ENCODE measurements at places on chromosomes 12 and 14.
A peak's percentile ranks its signal among the peaks of the same experiment; 100 is the strongest.

DNA sequence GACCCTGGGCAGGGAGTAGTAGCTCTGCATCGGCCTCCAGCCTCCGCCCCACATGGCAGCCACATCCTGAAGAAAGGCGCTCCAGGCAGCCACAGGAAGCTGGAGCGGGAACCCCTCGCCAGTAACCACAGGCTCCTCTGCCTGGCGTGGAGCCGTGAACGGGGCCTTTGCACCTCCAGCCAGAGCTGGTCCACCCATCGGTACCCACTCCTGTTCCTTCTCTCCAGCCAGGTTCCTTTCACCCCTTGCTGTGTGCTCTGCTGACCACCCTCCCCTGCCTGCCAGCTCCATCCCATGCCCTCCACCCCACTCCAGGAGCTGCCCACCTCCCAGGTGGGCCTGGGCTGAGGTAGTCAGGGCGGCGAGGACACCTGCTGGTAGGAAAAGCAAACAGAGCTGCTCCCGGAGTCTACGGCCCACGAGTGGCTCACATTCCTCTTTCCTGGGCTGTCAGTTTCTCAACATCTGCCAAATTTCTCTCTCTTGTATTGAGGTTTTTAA is 2.7 kb downstream of the TGFB3 start:
- DNase-seq, result no peak

DNA sequence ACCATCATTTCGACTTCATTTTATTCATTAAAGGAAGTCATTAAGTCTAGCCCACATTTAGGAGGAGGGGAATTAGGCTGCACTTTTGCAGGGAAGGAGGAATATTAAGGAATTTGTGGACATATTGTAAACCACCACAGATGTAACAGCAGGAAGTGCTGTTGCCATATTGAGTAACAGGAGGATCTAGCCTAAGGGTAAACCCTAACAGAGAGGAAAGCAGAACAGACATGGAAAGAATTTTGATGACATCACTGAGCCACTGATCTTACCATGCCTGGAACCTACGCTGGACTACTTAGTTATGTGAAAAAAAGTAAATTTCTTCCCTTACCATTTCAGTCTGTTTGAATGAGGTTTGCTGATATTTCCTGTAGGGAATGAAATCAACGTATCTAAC is 100.7 kb upstream of the ATF7IP start:
- DNase-seq, result no peak

- DNase-seq, result no peak
These were observed 687 bp downstream of the RAB35 start for GRCh38 chr12:120115692-120116440.

DNA sequence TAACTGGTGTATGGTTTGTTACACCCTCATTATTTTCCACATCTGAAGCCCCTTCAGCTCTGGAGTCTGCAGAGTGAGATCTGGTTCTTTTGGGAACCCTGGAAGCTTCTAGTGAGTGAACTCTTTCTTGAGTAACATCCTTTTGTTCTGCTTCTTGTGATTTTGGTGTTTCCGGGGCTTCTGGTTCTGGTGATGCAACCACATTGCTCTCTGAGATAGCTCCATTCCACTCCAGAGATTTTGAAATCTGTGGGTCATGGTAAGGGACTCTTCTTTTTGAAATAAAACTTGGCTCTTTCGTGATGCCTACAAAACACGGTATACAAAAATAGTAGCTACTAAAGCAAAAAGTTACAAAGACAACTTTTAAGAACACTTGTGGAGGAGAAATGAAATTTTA is 5.4 kb downstream of the MDM1 start:
- DNase-seq, result no peak

GRCh38 chr14:89041257-89041582 is 216.8 kb downstream of the TTC8 start:
- no peak for DNase-seq

DNA sequence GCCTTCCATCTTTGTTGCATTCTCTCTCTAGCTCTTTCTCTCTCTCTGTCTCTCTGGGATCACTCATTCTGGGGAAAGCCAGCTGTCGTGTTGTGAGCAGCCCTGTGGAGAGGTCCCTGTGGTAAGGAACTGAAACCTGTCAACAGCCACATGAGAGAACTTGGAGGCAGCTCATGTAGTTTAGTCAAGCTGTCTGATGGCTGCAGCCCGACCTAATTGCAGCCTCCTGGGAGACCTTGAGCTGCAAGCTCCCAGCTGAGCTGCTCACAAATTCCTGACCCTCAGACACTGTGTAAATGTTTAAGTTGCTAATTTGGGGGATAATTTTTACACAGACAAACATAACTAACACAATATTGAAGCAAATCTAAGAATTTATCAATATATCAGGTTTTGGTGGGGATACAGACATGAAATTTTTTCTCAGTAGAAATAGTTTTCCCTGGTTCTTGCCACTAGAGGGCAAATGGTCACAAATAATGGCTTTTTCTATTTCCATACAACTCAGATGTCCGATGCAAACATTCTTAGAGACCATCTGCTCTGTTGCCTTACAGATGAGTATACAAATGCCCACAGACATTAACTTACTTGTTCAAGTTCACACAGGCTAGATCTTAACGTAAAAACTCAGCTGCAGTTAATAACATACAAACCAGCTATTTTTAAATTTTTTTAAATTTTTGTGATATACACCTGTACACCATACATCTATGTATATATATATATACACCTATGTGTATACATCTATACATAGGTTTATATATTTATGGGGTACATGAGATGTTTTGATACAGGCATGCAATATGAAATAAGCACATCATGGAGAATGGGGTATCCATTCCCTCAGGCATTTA is 15.5 kb upstream of the KRR1 start:
- peak; percentile 29 for DNase-seq

DNA sequence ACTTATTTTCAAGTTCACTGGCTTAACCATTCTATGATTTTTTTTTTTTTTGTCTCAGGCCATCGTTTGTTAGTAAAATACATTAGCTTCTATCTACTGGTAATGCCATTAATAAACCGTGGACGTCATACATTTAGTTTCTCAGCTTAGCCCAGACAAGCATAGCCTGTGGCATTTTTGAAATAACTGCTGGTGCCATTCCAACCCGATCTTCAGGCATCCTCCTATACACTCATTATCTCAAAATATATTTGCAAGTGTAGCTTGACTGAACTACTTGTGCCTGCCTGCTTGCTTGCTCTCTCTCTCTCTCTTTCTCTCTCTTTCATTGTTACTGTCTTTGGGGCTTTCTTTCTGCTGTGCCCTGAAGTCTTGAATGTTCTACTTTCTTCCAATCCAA is 12.7 kb upstream of the MBIP start:
- DNase-seq, result no peak

DNA sequence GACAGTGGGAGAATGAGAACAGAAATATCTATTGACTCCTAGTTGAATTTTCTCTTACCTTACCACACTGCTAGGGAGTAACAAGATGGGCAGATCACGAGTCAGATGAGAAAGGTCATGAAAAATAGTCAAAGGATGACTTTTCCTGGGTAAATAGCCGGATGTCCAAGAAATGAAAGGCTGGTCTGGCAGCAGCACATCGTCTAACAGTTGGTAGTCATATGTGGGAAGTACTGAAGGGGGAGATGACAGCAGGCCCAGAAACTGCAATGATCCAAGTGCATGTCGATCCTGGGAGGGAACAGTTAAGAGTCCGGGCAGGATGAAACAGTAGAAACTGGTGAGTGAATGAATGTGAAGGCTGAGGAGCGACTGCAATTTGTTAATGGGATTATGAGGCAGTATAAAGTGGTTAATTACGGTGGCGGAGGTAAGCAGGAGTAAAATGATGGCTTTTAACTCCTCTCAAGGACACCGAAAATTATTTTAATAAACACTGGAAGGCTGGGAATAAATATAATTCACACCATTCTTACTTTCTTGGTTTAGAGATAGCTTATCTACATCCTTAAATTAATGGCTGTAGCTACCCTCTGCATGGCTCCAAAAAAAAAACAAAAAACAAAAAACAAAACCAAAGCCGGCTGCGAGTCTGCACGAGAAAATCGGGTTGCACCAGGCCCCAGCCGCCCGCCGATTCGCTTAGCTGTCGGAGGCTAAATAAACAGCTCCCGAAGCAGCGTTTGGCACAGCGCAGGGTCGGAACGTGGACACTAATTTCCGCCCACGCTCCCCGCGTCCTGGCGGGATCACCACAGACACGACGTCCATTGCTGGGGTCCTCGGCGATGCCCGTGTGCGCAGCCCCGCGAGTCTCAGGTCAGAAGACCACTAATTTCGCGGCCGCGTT is 1.0 kb upstream of the ERC1 start:
- DNase-seq, result peak; percentile 24

GRCh38 chr12:125280482-125281377 is 215.5 kb downstream of the AACS start:
- DNase-seq, result no peak

DNA sequence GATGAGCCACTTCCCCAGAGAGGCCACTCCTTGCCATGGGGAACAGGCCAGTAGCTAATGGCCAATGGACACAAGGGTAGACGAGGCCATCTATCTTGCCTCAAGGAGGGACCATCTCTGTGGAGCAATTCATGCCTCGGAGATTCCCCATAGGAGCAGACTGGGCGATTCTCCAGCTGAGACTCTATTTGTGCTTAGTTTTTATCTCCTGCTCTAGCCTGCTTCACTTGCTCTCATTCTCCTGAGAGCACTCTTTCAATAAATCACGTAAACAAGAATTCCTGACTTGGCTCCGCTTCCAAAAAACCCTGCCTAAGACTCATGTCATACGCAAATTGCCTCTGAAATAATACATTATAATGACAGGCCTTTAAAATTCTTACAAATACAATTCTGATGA is 396.4 kb upstream of the USP15 start:
- DNase-seq, result no peak

DNA sequence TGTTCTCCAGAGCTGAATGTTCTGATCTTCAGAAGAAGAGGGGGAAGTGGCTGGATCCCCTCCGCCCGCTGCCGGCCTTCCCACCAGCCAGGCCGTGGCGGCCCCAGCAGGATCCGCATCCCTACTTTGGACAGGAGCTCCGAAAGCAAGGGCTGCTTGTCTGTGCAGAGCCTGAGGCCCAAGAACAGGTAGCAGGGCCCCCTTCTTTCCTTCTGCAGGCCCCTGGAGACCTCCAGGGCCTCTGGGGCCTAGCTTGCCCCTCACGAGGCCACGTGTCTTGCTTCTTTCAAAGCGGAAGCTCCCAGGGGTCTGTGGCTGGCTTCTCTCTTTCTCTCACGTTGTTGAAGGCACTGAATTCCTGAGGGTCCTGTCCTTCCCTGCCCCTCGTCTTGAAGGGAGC is 13.2 kb downstream of the PGF start:
- no peak for DNase-seq

DNA sequence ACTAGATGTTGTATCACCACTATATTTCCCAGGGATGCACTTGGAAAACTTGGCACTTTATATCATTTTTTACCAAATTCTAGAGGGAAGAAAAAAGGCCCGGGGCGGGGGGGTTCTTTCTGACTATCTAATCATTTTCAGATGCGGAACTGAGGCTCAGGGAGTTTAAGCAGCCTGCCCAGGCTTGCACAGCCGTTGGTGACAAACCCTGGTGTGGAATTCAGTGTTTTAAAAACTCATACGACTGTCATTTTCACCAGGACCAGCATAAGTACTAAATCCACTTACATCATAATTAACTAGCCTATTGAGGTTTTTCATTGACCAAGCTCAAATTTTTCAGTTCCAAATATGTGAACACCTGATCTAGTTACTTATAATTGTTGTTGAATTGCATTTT is 181.0 kb downstream of the IPO8 start:
- DNase-seq, result no peak

GRCh38 chr12:91723191-91723590 is 422.5 kb downstream of the BTG1 start:
- no peak for DNase-seq

- no peak for DNase-seq
These were observed 203.7 kb downstream of the STXBP6 start for GRCh38 chr14:24846261-24846660.

DNA sequence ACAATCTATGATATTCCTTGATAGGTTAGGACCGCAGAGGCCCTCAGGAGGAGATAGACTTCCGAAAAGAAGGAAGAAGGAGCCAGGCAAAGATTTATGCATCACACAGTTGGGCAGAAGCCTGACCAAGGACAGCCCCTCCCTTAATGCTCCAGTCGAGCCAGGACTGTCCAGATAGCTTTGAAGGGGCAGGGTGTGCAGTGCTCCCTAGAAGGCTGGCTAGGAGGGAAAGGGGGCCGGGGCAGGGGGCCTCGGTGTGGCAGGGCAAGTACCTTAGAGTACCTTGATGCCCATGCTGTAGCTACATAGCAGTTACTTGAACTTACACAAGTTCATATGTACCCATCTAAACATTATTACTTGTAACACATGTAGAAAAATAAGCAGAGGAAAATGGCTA is 94.7 kb upstream of the NOS1 start:
- no peak for DNase-seq

DNA sequence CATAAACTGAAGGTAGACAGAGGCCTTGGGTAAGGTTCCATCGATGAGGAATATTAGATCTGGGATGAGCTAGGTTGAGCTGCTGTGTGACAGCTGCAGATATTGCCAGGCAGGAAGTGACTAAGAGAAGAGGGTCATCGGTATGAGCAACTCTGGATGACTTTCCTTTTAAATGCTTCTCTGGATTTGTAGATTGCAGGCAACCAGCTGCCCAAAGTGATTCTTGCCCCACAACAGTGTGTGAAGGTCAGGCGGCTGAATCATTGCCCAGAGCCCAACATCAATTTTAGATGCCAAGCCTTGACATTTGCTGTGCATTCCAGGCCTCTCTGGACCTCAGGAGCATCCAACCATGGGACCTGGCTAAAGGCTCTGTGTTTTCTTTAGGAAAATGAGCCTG is 255.9 kb downstream of the DPF3 start:
- DNase-seq, result no peak

DNA sequence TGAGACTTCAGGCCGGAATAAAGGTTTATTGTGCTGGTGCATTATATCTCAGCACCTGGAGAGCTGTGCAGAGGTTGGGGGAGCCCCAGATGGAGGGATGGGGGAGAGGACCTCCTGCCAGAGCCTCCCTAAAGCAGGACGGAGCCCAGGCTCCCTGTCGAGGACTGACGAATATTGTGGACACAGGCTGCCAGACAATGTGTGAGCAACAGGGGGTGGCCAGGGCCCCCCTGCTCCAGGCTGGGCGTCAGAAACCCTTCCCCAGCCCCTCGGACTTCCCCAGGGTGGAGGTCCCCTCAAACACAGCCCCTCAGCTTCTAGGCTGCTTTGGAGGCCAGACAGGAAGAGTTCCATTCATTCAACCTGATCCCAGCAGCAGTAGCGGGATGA is 8.0 kb downstream of the TMEM119 start:
- no peak for DNase-seq

GRCh38 chr14:49679271-49679670 is 8.7 kb downstream of the POLE2 start:
- DNase-seq, result no peak

- no peak for DNase-seq
These were observed 49.4 kb upstream of the ZFP36L1 start for GRCh38 chr14:68842298-68842697.

- peak; percentile 65 for DNase-seq
These were observed 19.6 kb downstream of the ACVR1B start for GRCh38 chr12:51970904-51971646.

- DNase-seq, result no peak
These were observed 123.3 kb downstream of the CEP83 start for GRCh38 chr12:94336211-94336925.

GRCh38 chr12:53532021-53532420 is 24.7 kb upstream of the NPFF start:
- no peak for DNase-seq
